ENCODE measurements at places on chromosomes 6 and 20.

GRCh38 chr20:10239954-10240353, 21.3 kb downstream of the SNAP25 start:
- no peak for DNase-seq

DNA sequence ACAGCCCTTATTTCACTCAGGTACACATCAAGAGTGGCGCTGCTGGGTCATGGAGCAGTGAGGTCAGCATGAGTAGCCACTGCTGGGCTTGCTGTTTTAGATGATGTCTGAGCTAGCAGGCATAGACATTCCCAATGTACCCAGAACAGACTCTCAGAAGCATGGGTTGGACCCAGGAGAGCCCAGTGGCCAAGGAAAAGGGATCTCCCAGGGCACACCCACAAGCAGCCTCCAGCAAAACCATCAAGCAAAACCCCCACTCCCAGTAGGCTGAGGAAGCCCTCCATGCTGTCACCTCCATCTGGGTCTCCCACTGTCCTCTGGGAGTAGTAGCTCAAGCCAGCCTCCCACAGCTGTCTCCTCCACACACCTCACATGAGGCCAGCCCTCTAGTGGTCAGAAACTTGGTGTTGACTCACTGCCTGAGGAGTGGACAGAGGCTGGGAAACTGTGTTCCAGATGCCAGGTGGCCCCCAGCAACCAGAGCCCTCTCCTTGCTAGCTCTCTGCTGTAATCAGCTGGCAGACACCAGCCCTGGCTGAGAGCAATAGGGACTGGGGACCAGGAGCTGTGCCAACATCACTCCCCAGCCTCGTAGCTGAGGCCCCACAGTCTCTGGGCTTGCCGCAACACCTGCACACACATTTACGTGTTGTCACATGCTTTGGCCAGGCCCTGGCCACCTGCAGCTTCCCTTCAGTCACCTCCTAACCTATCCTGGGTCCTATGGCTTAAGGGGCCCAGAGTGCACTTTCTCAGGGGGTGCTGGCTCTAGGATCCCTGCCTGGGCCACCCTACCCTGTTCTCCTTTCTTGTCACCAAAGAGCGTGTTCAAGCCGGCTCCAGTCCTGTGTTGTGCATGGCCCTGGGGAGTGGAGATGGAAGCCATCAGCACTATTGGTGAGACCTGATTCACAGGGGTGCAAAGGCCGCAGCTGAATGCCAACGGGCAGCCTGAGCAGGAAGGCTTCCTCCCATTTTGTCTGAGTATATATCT, 1.9 kb upstream of the AP5S1 start:
- DNase-seq: peak; percentile 79

DNA sequence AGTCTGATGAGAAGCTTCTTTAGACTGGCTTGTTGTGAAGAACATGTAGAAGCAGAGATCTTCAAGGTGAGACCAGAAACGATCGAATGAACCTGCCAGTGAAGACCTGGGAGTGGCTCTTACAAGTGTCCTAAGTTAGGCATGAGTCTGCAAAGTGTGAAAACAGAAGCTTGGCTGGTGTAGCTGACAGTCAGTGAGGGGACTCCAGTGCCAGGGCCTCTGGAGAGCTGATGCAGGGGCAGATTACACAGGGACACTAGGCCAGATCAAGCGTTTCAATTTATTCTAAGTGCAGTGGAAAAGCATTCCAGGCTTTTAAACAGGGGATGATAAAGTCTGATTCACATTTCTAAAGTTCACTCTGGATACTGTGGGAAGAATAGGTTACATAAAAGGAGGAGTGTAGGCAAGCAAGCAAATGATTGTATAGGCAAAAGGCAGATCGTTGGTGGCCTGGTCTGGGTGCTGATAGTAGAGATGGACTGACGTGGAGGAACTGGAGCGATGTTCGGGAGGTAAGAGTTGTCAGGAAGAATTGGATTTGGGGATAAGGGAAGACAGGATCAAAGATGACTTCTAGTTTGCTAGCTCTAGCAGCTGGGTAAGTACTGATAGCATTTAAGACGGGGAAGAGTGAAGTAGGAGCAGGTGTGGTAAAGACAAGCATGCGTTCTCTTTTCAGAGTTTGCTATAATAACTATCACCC, 133.5 kb downstream of the MAN1A1 start:
- no peak for DNase-seq

- no peak for DNase-seq
Observed at GRCh38 chr20:8303651-8304050, 171.6 kb downstream of the PLCB1 start.

DNA sequence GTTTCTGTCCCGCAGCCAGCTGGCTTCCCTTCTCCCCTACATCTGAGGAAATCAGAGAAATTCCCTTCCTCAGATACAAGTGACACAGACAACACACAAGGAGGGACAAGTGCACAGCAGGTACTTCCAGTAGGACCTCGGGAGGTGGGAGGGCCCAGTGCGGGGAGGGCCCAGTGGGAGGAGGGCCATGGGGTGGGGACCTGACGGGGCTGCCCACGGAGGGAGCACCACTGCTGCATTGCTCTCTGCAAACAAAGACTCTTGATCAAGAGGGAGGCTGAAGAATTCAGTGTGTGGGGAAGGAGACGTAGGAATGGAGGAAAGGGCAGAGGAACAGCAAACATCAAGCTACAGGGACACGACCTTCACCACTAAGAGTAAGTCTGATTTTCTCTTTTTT, 9.0 kb downstream of the TAP2 start:
- no peak for DNase-seq

DNA sequence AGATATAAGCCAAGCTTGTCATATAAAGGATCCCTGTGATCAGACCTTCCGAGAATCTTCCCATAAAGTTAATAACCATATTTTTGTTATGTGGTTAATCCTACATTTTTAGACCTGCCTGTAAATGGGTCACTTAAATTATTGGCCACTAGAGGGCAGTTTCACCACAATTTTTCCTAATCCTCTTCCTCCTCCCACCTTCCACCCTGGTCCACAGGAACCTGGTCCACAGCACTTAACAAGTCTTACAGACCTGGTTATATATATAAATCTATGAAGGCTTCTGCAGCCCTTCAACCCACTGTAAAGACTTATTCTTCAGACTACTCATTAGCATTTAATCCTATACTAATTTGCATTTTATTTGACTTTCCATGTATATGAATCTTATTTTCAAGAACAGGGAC, 28.3 kb downstream of the MRS2 start:
- peak; percentile 58 for DNase-seq

- no peak for DNase-seq
Observed at GRCh38 chr6:88006557-88006956, 41.1 kb upstream of the SPACA1 start.

- DNase-seq: no peak
Observed at GRCh38 chr20:55530763-55531162, 474.6 kb downstream of the CBLN4 start.

GRCh38 chr20:23315099-23315498, 35.5 kb upstream of the NXT1 start:
- DNase-seq: no peak

GRCh38 chr20:45998761-45999160, 9.9 kb upstream of the MMP9 start:
- DNase-seq: peak; percentile 14

DNA sequence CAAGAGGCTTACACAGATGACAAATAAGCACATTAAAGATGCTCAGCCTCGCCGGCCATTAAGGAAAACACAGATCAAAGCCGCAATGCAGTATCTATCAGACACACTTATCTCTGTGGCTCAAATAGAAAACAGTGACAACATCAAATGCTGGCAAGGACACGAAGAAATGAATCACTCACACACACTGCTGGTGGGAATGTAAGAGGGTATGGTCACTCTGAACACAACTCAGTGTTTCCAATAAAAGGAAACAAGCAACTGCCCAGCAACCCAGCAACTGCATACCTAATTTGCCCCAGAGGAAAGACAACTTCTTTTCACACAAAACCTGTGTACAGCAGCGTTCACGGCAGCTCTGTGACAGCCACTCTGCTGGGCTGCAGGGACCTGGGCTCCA, 155.8 kb downstream of the WDR27 start:
- no peak for DNase-seq

- no peak for DNase-seq
Observed at GRCh38 chr6:117505311-117505710, 22.8 kb downstream of the DCBLD1 start.

GRCh38 chr20:39310363-39310995, 348.3 kb downstream of the DHX35 start:
- no peak for DNase-seq

DNA sequence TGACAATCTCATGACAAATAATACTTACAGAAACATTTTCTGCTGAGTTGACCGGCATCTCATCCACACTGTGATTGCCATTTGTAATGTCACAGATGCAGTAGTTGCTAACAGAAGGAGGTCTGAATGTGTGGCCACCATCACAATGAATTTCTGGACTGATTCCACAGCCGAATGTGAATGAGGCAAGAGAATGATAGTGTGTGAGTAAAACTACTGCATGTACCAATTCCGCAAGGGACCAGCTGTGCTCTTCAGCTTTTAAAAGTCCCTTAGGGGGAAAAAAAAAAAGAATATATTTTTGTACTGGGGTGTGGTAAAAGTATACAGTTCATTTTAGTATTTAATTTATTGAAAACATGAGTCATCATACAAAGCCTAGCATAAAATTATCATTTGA, 96.2 kb downstream of the SESN1 start:
- no peak for DNase-seq

- no peak for DNase-seq
Observed at GRCh38 chr20:40339661-40340449, 349.2 kb downstream of the MAFB start.

- DNase-seq: no peak
Observed at GRCh38 chr6:42173101-42173500, at the start of gene GUCA1A. TSS of gene GUCA1A (plus strand) at chr6:42173364. CDS start at chr6:42173614, 250 bp downstream.

DNA sequence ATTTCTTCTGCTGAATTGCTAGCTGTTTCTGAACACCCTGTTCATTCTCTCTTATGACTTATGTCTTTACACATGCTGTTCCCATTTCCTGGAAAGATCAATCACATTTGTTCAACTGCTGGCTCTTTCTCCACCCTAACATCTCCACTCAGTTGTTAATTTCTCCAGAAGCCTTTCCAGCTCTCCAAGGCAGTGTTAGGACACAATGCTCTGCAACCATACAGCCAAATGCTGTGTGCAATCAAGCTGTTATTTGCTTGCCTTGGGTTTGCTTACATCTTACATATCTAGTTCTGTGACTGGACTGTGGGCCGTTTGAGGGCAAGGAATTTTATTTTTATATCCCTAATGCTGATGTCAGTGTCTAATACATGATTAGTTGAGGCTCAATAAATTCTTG, 24.2 kb upstream of the CITED2 start:
- no peak for DNase-seq

DNA sequence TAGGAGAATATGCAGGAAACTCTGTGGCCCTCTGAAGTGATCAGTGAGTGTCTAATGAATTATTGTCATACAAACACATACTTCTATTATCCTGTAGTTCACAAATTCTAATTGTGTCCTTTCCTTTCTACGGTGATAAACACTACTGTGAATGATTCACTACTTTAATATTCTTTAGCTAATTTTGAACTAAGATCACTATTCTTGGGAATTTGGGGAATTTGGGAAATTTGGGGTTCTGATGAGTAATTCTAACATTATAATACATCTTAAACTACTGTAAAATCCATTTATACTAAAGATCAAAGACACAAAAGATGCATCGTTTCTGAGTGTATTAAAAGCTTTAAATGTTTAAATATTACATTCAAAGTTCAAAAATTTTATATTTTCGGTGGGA, 1287.2 kb upstream of the CITED2 start:
- no peak for DNase-seq

GRCh38 chr6:106844930-106845329, 129.6 kb downstream of the CD24 start:
- peak; percentile 24 for DNase-seq

DNA sequence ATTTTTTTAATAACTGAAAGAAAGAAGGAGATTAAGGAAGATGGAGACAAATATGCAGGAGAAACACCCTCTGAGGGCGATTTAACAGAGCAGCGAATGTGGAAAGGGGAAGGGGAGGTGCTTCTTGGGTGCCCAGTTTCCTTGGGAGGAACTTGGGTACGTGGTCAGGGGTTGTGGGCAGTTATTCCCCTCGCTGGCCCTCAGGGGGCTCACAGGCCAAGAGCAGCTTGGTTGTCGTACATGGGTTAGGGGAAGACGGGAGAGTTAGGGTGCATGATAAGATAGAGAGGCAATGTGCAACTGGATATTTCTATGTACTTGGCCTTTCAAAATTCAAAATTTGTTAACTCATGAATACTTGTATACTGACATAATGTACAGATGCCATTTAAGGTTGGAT, 7.0 kb upstream of the TUBB2A start:
- no peak for DNase-seq

GRCh38 chr6:31502586-31502985, 4.6 kb downstream of the MICB start:
- DNase-seq: no peak

- DNase-seq: no peak
Observed at GRCh38 chr6:167467793-167468431, 143.0 kb downstream of the TTLL2 start.

DNA sequence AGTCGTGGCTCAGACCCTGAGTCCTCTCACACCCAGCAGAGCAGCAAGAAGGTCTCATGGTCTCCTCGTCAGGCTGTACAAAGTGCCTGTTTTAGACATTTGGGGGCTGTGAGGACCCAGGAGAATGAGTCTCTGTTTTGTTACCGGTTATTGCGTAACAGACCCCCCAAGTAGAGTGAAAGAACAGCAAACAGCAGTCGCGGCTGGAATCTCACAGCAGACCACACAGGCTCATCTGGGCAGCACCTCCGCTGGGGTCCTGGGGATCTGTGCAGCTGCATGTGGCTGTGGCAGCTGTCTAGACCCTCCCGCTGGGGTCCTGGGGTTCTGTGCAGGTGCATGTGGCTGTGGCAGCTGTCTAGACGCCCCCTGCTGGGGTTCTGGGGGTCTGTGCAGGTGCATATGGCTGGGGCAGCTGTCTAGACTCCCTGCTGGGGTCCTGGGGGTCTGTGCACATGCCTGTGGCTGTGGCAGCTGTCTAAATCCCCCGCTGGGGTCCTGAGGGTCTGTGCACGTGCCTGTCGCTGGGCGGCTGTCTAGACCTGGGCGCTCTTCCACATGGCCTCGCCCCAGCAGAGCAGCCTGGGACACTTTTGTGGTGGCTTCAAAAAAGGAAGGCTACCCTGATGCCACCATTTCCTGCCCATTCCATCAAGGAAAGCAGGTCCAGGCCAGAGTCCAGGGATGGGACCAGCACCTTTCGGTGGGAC, 24.7 kb downstream of the ENTPD6 start:
- DNase-seq: peak; percentile 45

GRCh38 chr20:53503517-53503919, 90.1 kb downstream of the ZNF217 start:
- no peak for DNase-seq

- DNase-seq: no peak
Observed at GRCh38 chr20:10568032-10568431, 105.8 kb downstream of the JAG1 start.

DNA sequence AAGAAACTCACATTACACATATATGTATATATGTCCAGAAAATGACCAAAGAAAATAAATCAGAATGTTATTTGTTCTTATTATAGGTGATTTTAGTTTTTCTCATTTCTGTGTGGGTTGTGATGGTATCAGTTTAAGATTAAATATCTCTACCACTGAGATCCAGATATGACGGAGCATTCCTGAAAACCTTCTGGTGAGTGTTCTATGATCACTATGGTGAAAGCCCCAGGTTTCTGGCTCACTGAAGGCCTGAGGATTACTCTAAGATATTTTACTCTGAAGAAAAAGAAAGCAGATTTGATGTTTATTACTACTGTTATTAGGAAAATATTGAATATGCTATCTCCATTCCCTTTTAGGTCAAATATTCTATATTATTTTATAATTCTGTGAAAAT, 62.8 kb upstream of the L3MBTL3 start:
- DNase-seq: no peak

Data from OCI-LY7 (cell line).